ENCODE measurements at places on chromosomes 7 and 10.
A peak's percentile ranks its signal among the peaks of the same experiment; 100 is the strongest.

DNA sequence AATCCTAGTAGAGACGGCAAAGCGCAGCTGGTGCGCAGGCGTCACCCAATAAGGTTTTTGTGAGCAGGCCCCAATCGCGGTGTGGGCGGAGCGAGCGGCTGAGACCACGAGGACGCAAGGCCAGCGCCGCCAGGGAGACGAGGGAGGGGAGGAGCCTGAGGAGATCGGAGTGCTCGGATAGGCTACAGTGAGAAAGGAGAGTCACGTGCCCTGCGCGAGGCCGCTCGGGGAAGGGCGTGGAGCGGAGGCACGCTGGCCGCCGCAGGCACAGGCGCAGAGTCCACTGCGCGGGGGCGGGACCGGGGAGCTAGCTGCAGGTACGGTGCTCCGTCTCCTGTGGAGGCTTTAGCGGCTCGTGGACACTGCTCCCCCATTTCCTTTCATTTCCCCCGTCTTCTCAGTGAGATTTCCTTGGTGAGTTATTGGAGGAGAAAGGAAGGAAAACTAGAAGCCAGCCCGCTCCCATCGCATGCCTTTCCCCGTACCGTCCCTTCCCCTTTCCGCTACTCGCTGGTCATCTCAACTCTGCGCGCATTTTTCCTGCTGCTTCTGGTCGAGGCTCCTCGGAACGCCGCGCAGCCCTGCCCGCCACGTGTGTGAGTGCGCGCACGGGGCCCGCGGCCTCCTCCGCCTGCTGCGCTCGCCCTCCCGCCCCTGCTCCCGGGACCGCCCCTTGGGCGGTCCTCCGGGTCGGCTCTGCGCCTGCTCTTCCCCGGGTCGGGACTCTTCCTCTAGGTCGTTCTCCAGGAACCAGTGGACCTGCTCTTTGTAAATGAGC is at the start of gene THNSL1:
Gene THNSL1, plus strand, starts transcription at position 237 of the 778 bp plus-strand sequence. CDS start 6,612 bp downstream, outside the sequence.
- peak; percentile 96 for DNase-seq

DNA sequence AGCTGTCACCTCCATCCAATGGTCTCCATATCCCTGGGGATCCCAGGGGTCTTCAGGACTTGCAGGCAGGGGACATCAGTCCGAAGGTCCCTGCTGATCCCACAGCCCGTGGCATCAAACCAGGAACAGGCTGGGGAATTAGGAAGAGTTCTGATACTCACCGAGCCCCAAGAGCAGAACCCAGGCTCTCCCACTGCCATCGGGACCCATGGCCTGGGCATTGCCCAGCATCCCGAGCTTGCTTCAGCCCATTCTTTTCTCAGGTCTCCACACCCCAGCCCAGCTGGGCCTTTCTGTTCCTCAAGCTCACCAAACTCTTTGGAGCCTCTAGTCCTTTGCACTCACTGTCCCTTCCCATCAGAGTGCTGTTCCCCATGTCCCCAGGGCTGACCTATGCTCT is 280.9 kb downstream of the GRID1 start:
- no peak for DNase-seq

DNA sequence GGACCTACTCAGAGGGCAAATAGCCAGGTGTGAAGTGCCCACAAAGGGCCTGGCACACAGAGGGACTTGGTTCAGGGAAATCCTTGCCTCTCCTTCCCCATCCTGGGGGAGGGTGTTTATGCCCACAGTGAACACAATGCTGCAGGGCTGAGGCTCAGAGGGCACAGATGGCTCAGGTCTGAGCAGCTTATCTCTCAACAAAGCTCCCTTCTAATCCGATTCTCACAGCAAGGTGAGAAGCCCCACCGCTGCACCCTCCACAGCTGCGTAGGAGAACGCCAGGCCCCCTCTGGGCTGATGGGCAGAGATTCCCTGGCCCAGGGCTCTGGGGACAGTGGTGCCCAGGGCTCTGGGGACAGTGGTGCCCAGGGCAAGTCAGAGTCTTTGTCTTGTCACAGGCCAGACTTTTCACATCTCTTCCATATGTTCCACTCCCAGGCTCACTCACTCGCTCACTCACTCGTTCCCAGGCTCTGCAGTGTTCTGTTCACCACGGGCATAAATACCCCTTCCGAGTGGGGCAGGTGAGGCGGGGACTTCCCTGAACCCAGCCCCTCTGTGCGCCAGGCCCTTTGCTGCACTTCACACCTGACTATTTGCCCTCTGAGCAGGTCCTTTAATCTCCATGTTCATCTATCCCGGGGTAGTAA is 8.7 kb upstream of the CDHR1 start:
- DNase-seq, result no peak

GRCh38 chr10:86347856-86348255 is 18.7 kb downstream of the GRID1 start:
- no peak for DNase-seq

DNA sequence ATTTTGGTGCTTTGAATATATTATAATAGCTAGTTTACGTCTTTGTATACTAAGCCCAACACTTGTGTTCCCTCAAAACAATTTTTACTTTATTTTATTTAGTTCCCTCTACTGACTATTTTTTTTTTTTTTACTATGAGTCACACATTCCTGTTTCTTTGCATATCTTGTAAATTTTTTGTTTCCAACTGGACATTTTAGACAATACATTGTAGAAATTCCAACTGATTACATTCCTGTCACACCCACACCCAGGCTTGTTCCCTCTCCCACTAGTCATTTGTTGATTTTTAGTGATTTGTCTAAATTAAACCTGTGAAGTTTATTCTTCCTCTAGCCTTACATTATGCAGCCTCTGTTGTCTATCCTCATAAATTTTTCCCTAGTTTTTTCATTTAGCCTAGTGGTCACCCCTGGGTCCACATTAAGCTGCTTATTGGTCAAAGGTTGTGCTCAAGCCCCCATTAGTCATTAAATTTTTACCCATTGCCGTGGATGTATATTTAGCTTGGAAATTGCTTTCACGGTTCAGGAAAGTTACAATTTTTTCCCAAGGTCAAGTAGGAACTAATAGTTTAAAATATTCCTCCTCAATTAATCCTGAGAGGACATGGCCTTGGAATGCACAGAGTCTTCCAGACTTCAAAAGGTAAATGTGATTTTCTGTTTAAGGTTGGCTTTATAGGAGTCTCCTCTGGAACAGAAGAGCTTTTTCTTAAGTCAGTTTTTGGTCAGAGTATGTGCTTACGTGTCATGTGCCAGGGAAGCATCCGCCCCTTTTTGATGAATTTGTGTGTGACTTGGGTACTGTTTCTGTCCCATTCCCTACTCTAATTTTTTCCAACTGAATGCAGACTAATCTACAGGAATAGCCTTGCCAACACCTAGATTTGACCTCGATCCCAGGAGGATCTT is 207.6 kb upstream of the TMEM72 start:
- DNase-seq, result no peak

DNA sequence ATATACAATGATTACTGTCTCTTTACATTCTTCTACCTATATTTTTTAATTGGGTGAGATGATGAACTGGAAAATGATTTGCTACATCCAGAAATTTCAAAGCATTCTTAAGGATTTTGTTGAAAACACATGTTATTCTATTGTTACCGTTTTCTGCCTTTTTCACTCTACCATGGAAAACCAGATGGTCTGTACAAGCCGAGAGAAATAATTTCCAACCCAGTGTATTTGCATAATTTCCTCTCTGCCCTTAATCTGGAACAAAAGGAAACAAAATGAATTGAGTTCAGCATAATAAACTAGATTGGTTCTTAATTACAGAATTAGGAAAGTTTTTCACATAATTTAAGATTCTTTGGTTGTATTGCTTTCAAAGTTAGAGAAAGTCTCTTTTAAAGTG is 211.2 kb downstream of the CACNB2 start:
- no peak for DNase-seq

DNA sequence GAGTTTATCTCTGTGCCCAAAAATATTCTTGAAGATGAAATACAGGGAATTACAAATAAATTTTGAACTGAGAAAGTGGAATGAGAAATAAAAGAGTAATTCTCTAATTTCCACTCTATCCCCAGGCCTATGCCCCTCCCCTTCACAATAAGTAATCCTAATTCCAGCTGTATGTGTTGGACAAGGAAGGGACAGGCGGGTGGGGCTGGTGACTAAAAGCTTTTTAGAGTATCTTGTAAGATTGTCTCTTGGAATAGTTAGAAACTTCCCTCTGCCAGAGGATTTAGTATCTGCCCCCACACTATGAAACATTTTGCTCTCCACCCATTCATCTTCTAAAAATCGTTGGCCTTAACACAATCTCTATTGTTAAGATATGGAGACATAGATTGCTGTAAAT is 199.2 kb downstream of the MBL2 start:
- no peak for DNase-seq

DNA sequence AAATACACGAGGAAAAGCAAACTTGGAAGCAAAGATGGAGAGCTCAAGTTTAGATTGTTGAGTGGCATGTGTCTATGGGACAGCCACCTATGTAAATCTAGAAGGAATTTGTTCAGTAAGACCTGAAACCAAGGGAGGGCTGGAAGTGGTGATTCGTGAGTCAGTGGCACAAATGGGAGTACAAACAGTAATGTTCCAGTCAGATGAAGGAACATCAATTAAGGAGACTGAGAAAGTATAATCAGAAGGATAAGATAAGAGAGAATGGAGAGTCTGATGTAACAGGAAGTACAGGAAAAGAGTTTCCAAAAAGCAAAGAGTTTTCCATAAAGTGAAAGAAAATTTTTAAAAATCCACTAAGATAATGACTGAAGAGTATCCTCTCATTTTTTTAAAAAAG is 544.2 kb downstream of the KIF20B start:
- DNase-seq, result no peak

DNA sequence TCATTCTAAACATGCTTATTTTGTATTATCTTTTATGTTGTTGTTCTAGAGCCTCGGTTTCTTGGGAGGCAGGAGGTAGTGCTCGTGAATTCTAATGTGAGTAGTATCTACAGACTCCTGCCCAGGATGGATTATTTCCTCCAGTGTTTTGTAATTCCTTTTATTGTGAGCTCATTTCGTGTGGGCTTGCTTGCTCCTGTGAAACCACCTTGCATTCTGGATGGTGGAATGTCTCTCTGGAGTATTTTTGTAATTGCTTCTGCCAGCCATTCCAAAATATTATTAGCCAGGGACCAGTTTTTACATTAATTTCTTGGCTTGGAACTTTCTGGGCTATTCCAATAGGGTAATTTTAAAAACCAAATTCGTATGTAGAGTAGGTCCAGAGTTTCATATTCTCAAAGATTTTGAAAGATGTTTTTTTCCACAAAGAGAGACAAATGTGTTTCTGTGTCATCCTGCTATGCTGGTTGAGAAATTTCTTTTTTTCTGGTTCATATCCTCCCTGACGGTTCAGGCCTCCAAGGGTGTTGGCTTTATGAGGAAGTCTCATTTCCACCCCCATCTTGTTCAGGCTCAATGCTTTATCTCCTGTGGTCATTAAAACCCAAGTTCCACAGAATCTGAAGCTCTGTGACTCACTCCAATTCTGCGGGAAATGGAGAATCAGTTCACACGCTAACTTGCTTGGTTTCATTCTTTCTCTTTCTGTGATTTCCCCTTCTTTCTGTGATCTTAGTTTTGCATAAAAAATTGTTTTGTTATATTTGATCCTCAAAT is 41.7 kb upstream of the CALD1 start:
- DNase-seq, result peak; percentile 43

DNA sequence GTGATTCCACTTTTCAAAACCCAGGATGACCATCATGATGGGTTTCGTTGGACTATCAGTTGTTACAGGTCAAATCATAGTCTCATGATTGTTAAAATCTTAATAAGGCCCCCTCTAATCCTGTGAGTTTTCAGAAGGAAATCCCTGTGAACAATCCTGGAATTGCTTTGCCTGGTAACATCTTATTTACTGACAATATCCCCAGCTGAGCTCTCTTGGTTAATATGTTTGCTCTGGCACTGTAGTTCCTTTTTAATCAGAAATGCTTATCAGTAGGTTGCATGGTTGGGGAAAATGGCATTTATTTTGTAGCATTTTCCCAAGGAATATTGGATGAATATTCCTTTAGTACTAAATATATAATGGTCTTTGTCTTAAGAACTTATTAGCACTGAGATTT is 163.9 kb downstream of the TCF7L2 start:
- no peak for DNase-seq

DNA sequence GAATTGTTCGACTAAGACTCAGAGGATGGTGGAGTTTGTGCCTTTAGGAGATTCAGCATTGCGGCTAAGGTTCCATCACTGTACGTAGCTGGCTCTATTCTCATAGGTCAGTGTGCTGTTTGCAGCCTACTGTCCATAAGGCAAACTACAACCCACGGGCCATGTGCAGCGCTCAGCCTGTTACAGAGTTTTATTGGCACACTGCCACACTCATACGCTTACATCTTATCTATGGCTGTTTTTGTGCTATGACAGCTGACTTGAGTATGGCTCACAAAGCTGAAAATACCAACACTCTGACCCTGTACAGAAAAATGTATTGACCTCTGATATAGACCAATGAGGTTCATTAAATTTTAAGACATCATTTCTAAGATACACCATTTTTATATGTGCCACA is 114.5 kb downstream of the ARID5B start:
- DNase-seq, result no peak

- no peak for DNase-seq
Observed at GRCh38 chr7:139743267-139743966, 34.4 kb downstream of the HIPK2 start.

DNA sequence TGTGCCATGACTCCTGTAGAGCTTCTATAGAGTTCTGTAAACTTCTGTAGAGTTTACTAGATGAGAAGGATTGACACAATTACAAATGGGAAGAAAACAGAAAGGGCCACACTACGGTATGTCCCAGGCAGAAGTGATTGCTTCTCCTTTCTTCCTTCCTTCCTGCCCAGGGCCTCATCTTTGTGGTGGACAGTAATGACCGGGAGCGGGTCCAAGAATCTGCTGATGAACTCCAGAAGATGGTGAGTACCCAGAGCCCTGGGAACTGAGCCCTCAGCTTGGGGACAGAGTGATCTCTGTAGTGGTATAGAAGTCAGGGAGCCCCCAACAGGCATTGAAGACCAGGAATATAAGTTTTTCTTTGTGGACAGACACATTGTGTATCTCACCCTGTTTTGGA is 1.7 kb downstream of the ARF5 start:
- no peak for DNase-seq

DNA sequence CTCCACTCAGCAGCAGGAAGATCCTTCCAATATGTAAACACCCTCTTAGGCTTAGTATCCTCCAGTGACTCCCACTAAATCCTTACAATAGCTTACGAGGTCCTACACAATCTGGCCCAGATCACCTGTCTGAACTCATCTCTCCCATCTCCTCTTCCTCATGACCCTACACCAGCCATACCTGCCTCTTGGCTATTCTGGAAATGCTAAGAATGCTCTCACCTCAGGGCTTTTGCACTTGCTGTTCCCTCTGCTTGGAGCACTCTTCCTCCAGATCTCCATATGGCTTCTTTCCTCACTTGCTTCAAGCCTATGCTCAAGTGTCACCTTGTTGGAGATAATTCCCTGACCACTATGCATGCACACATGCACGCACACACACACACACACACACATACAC is 50.8 kb upstream of the FRMD4A start:
- no peak for DNase-seq

- peak; percentile 97 for DNase-seq
Observed at GRCh38 chr7:118080947-118081346, 103.0 kb upstream of the LSM8 start.

DNA sequence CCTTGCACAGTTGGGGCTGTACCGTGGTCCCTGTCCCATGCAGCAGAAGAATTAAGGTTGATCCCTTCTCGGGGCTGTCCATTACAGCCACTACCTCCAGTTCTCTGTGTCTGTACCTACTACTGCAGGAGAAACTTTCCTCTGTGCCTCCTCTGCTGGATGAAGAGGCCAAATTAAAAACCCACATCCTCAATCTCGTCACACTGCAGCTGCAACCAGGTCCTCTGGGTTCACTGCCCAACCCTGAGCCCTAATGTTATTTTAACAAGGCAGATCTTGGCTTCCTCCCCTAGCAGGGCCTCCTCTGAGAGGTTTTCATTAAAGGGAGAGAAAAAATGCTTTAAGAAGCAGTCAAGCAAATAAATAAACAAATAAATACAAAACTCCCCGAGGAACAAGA is 66.6 kb downstream of the PLXNA4 start:
- DNase-seq, result no peak

All from foreskin keratinocyte (primary cell).